ENCODE measurements at places on chromosomes 6 and 20.

GRCh38 chr20:61771805-61772350 is 293.8 kb downstream of the TAF4 start:
- H3K27me3 ChIP-seq = no peaks in the 10 kb centered on the region
- no peak overlapping the region for H3K27ac ChIP-seq
- H3K4me3 ChIP-seq = no peak overlapping the region
- no peaks in the 10 kb centered on the region for H3K36me3 ChIP-seq
- DNase-seq = no peak

- no peak for DNase-seq
- peak overlapping the region; percentile 97 for H3K4me3 ChIP-seq
- no peak overlapping the region for H3K27ac ChIP-seq
- H3K4me1 ChIP-seq = peaks cover 25% of the 10 kb centered on the region
- no peaks in the 10 kb centered on the region for H3K27me3 ChIP-seq
- no peaks in the 10 kb centered on the region for H3K36me3 ChIP-seq
Observed at GRCh38 chr20:17969884-17970409, 1.1 kb downstream of the MGME1 start.

DNA sequence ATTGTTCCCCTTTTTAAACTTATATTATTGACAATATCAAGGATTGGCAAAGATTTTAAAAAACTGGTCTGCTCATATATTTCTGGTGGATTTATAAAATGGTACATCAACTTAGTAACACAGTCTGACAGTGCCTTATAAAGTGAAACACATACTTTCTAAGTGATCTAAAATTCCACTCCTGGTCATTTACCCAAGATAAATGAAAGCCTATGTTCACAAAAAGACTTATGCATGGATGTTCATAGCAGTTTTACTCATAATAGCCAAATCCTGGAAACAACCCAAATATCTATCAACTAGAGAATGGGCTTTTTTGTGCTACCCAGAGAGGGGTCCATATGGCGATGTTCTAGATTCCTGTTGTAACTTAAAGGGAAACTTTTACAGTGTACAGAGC is 222.4 kb upstream of the FAM83B start:
- H3K4me1 ChIP-seq = peaks cover 6% of the 10 kb centered on the region
- H3K36me3 ChIP-seq = no peaks in the 10 kb centered on the region
- no peaks in the 10 kb centered on the region for H3K27me3 ChIP-seq
- DNase-seq = no peak
- H3K27ac ChIP-seq = no peak overlapping the region

GRCh38 chr6:89775150-89775549 is 44.4 kb downstream of the MDN1 start:
- H3K4me3 ChIP-seq = no peak overlapping the region
- no peak for DNase-seq
- H3K27me3 ChIP-seq = no peaks in the 10 kb centered on the region

- H3K4me1 ChIP-seq = peaks cover 7% of the 10 kb centered on the region
- DNase-seq = no peak
- no peaks in the 10 kb centered on the region for H3K36me3 ChIP-seq
- no peak overlapping the region for H3K4me3 ChIP-seq
- H3K27me3 ChIP-seq = no peaks in the 10 kb centered on the region
- no peak overlapping the region for H3K27ac ChIP-seq
Observed at GRCh38 chr20:19881990-19882389, 123.9 kb downstream of the RIN2 start.

- no peak overlapping the region for H3K4me3 ChIP-seq
- no peaks in the 10 kb centered on the region for H3K27me3 ChIP-seq
- H3K27ac ChIP-seq = no peak overlapping the region
- H3K4me1 ChIP-seq = no peaks in the 10 kb centered on the region
- no peaks in the 10 kb centered on the region for H3K36me3 ChIP-seq
- DNase-seq = no peak
Observed at GRCh38 chr6:130322673-130323268, 43.0 kb upstream of the TMEM200A start.

- no peak overlapping the region for H3K4me3 ChIP-seq
- H3K36me3 ChIP-seq = no peaks in the 10 kb centered on the region
- no peak overlapping the region for H3K27ac ChIP-seq
- H3K4me1 ChIP-seq = no peaks in the 10 kb centered on the region
- H3K27me3 ChIP-seq = no peaks in the 10 kb centered on the region
Observed at GRCh38 chr6:2037237-2037926, 208.0 kb downstream of the GMDS start.

- no peaks in the 10 kb centered on the region for H3K27me3 ChIP-seq
- H3K36me3 ChIP-seq = no peaks in the 10 kb centered on the region
- no peak overlapping the region for H3K27ac ChIP-seq
- DNase-seq = no peak
- H3K4me3 ChIP-seq = no peak overlapping the region
Observed at GRCh38 chr6:155340464-155341129, 26.3 kb upstream of the TFB1M start.

- H3K4me3 ChIP-seq = no peak overlapping the region
- no peaks in the 10 kb centered on the region for H3K36me3 ChIP-seq
- no peaks in the 10 kb centered on the region for H3K27me3 ChIP-seq
- DNase-seq = no peak
- H3K27ac ChIP-seq = no peak overlapping the region
Observed at GRCh38 chr20:3398681-3399252, 8.7 kb downstream of the DNAAF9 start.

- no peak overlapping the region for H3K4me3 ChIP-seq
- no peaks in the 10 kb centered on the region for H3K27me3 ChIP-seq
- H3K27ac ChIP-seq = no peak overlapping the region
- DNase-seq = peak; percentile 42
- no peaks in the 10 kb centered on the region for H3K36me3 ChIP-seq
Observed at GRCh38 chr6:89984926-89985750, 90.9 kb downstream of the GJA10 start.

DNA sequence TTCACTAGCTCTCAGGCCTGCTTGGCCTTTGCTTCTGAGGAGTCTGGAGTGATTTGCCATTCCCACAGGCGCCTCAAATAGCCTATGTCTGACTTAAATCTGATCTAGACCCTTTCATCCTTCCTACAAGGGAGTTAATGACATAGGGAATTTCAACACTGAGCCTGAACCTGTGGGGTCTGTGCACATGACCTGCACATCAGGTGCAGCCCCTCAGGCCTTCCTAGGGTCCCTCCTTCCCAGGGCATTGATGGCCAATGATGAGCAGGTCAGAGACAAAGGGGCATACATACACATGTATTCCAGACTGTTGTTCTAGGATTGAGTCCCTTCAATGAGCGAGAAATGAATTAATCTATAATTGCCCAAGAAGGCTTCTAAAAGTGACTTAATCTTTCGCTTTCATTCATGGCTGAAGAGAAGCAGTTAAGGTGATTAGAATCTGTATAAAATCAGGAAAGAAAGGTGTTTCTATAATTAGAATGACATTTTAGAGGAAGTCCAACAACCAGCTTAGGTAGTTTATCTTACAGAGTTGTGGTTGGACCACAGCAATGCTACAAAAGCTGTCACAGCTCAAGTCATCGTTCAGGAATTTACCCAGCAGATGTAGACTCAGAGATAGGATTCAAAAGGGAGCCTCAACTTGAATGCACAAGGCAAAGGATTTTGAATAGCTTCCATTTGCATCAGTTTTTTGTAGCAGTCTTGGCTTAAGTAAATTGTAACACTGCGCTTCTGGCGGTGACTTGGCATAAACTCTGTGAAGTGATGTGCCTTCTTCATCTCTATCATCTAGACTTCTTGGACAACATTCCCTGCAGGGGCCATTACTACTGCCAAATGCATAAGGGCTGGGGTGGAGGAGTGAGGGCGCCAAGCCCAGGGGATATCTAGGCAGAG is 27.0 kb upstream of the TBC1D7 start:
- no peak overlapping the region for H3K4me3 ChIP-seq
- H3K36me3 ChIP-seq = no peaks in the 10 kb centered on the region
- DNase-seq = no peak
- H3K27ac ChIP-seq = no peak overlapping the region
- no peaks in the 10 kb centered on the region for H3K4me1 ChIP-seq

DNA sequence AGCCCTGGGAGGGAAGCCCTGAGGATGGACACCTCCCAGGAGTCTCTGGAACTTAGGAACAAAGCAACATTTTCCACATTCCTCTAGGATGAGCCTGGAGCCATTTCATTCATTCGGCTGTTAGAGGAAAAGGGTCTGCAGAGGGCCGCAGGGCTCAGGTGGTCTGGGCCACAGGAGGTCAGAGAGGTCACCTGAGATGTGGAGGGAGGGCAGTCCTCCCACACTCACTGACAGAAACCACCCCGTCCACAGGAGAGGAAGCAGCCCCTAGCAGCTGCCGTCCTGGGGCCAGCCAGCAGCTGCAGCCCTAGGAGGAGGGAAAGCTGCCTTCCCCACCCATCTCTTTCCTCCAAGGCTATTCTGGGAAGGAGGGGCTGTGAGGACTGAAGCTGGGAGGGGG is 207.0 kb downstream of the CDC5L start:
- no peaks in the 10 kb centered on the region for H3K27me3 ChIP-seq
- H3K36me3 ChIP-seq = no peaks in the 10 kb centered on the region
- no peak for DNase-seq
- no peak overlapping the region for H3K4me3 ChIP-seq

GRCh38 chr6:119830069-119830468 is 480.5 kb upstream of the MAN1A1 start:
- H3K27me3 ChIP-seq = no peaks in the 10 kb centered on the region
- no peaks in the 10 kb centered on the region for H3K36me3 ChIP-seq
- no peak overlapping the region for H3K4me3 ChIP-seq
- H3K4me1 ChIP-seq = no peaks in the 10 kb centered on the region

DNA sequence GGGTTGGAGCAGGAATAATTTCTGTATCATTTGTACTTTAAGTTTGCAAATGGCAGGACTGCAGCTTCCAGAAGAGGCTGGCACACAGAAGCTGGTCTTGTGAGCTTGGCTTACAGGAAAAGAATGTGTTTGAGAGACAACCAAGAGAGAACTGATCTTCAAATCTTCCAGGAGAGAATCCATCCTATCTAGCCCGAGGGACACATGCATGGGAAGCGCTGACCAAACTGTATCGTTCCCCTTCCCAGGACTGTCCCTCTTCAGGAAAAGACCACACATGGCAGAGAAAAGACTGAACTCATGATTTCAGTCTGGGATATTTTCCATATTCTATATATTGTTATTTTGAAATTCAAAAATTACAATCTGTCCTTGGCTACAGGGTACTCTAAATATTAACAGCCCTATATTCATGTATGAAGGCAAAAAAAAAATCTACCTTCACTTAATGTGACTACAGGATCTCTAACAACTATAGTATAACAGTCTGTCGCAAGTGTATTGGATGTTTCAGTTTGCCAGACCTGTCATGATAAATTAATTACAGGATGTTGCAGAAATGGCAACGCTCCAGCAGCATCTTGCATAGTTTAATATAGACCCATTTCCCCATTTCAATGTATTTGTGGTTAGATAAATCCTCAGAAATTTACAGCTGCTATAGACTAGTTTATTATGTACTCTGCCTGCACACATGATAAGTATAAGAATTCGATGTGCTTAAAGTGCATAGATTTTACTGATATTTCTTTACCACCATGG is 99.4 kb downstream of the MYB start:
- DNase-seq = no peak
- H3K4me1 ChIP-seq = no peaks in the 10 kb centered on the region
- H3K4me3 ChIP-seq = no peak overlapping the region
- no peak overlapping the region for H3K27ac ChIP-seq
- H3K36me3 ChIP-seq = no peaks in the 10 kb centered on the region

GRCh38 chr20:18728870-18729224 is 84.7 kb upstream of the SCP2D1 start:
- no peaks in the 10 kb centered on the region for H3K27me3 ChIP-seq
- no peak for DNase-seq
- H3K4me1 ChIP-seq = no peaks in the 10 kb centered on the region
- no peak overlapping the region for H3K27ac ChIP-seq
- H3K4me3 ChIP-seq = no peak overlapping the region

GRCh38 chr6:112086744-112087135 is 542 bp downstream of the TUBE1 start:
- H3K36me3 ChIP-seq = no peaks in the 10 kb centered on the region
- peak overlapping the region; percentile 58 for H3K27ac ChIP-seq
- DNase-seq = no peak
- peaks cover 5% of the 10 kb centered on the region for H3K4me1 ChIP-seq
- no peaks in the 10 kb centered on the region for H3K27me3 ChIP-seq
- peak overlapping the region; percentile 82 for H3K4me3 ChIP-seq

- H3K27me3 ChIP-seq = no peaks in the 10 kb centered on the region
- H3K36me3 ChIP-seq = no peaks in the 10 kb centered on the region
- no peak for DNase-seq
- H3K27ac ChIP-seq = peak overlapping the region; percentile 51
- H3K4me3 ChIP-seq = peak overlapping the region; percentile 39
Observed at GRCh38 chr6:34657037-34657306, 39.6 kb downstream of the ILRUN start.

DNA sequence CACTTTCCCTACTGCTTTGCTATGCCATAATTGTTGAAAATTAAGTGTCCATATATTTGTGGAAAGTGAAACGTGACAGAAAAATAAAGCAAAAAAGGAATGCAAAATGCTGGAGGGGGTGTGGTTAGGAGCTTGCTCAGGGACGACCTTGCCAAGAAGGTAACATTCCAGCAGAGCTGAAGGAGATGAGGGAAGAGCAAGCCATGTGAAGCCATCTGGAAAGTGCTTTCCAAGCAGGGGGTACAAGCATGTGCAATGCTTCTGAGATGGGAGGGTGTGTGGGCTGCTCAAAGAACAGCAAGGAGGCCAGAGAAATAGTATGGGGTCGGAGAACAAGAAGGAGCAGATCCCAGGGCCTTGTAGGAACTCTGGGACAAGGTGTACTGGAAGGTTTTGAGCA is 161.7 kb downstream of the ISM1 start:
- no peaks in the 10 kb centered on the region for H3K36me3 ChIP-seq
- DNase-seq = no peak
- no peaks in the 10 kb centered on the region for H3K4me1 ChIP-seq
- no peak overlapping the region for H3K27ac ChIP-seq
- no peaks in the 10 kb centered on the region for H3K27me3 ChIP-seq
- H3K4me3 ChIP-seq = no peak overlapping the region

DNA sequence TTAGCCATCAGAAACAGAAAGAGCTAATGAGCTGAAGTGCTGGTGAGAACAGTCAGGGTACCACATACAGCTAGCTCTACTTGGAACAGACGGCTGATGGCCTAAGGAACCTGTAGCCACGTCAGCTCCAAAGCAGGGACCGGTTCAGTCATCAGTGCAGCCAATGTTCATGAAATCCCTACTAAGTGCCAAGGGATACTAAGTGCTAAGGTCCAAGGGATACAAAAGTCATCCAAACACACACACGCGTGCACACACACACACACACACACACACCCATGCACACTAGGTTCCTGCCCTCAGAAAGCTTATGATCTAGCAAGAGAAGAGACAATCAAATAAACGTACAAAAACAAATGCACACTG is 53.6 kb downstream of the MAP3K5 start:
- no peaks in the 10 kb centered on the region for H3K27me3 ChIP-seq
- H3K27ac ChIP-seq = no peak overlapping the region
- peaks cover 12% of the 10 kb centered on the region for H3K4me1 ChIP-seq
- H3K4me3 ChIP-seq = no peak overlapping the region
- no peak for DNase-seq
- no peaks in the 10 kb centered on the region for H3K36me3 ChIP-seq

GRCh38 chr20:23587631-23588030 is 18.1 kb downstream of the CST9 start:
- no peaks in the 10 kb centered on the region for H3K27me3 ChIP-seq
- no peak overlapping the region for H3K27ac ChIP-seq
- no peaks in the 10 kb centered on the region for H3K4me1 ChIP-seq
- no peak overlapping the region for H3K4me3 ChIP-seq
- no peaks in the 10 kb centered on the region for H3K36me3 ChIP-seq
- DNase-seq = peak; percentile 29
